HuH-7.5 (cell line): ENCODE measurements at places on chromosomes 6 and 20.

GRCh38 chr6:43939281-43940070, 169.5 kb downstream of the VEGFA start:
- DNase-seq, result no peak

GRCh38 chr6:115310156-115310555, 750.5 kb downstream of the FRK start:
- DNase-seq, result no peak

- DNase-seq, result no peak
Measured at GRCh38 chr20:25699914-25700313, 3.3 kb upstream of the ZNF337 start.

DNA sequence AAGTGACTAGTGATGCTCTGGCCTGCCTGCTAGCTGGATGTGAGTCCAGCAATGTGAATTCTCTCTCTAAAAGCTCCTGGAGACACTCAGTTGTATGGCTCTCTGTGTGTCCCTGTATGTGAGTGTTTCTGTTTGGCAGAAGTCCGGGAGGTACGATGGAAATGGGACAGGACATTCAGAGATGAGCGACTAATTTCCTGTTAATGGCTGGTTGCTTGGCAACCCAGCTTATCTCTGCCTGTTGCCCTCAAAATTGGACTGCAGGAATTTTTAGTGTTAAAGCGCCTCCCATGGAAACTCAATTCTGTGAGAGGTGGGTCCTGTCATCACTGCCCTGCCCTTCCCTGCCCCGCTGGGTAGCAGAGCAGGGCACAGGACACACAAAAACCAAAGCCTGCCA, 136.8 kb upstream of the LRFN2 start:
- no peak for DNase-seq

- no peak for DNase-seq
Measured at GRCh38 chr20:57426271-57426689, 35.1 kb downstream of the RBM38 start.

- DNase-seq, result no peak
Measured at GRCh38 chr6:118485601-118486550, 62.2 kb upstream of the PLN start.

DNA sequence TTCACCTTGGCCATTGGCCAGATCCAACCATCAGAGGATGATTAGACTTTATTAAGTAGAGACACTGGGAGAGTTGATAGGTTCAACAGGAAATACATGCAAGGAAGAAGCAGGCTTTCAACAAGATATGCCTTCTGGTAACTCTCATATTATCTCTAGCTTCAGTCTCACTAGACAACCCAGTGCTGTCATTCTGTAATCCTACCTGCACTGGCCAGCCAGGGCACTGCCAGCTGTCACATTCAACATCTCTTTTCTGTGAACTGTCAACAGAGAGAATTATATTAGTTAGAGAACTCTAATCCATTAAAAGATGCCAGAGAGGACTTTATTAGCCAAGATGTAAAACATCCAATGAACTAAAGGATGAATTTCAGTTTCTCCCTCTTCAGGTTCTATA, 337.9 kb upstream of the JAG1 start:
- DNase-seq, result no peak

DNA sequence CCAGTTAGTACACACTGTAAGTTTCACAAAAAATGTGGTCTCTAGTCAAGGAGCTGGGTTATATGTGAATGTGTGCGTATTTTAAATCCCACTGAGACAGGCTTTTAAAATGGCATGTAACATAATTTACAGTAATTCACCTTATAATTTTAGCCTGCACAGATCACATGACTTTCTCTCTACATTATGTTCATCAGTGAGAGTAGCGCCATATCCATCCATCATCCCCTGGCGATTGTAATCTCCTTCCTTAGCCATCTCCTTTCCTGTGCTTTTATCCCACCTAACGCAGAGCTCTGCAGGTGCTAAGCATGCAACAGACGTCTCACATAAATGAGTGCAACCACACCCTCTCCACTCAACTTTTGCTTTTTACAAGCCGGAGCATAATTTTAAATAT, 210.8 kb downstream of the TBC1D7 start:
- DNase-seq, result no peak

GRCh38 chr20:46642265-46642968, 8.8 kb downstream of the SLC13A3 start:
- DNase-seq, result no peak

- no peak for DNase-seq
Measured at GRCh38 chr6:134628154-134628553, 310.2 kb upstream of the SGK1 start.

GRCh38 chr6:5087389-5087788, 2.2 kb downstream of the PPP1R3G start:
- no peak for DNase-seq

- no peak for DNase-seq
Measured at GRCh38 chr6:121809211-121809610, 373.8 kb downstream of the GJA1 start.

- DNase-seq, result no peak
Measured at GRCh38 chr6:2843138-2843740, 1.6 kb upstream of the SERPINB1 start.

- no peak for DNase-seq
Measured at GRCh38 chr6:79438030-79438429, 99.2 kb downstream of the LCA5 start.

DNA sequence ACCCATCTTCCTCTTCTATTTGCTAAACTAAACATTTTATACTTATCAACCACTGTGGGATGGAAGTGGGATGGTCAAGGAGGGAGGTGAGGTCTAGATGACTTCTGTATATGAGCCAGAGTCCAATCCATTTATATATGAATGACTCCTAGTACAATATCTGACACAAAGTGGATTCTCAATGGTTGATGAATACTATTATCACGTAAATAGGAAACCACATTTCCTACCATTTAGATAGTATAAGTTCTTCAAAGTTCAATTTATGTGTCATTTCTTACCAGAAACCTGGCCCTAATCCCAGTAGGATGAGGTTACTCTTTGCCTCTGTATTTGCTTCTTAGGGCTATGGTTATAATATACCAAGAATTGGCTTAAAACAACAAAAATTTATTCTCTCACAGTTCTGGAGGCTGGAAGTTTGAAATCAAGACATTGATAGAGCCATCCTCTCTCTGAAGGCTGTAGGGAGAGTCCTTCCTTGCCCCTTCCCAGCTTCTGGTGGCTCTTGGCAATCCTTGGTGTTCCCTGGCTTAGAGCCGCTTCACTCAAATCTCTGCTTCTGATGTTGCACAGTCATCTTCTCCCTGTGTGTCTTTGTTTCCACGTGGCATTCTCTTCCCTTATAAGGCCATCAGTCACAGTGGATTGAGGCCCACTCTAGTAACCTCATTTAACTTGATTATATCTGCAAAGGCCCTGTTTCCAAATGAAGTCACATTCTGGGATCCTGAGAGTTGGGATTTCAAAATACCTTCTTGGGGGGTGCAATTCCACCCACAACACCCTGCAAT, 41.0 kb upstream of the RAB23 start:
- DNase-seq, result no peak

DNA sequence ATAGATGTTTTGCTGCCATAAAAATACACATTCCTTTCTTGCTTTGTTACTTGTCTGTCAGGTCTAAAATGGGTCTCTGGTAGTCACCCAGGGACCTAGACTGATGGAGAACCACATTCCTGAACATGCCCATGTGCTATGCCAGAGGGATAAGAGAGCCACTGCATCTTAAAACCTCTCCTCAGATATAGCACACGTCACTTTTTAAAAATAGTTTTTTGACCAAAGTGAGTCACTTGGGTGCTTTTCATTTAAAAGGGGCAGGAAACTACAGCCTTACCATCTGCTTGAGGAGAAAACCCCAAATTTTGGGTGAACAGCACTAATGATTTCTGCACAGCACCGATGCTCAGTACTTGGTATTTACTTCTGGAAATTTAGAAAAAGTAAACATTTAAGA, 197.8 kb downstream of the OGFRL1 start:
- no peak for DNase-seq

- DNase-seq, result no peak
Measured at GRCh38 chr6:112459758-112460304, 112.7 kb downstream of the RFPL4B start.

- DNase-seq, result no peak
Measured at GRCh38 chr6:100230953-100231316, 233.8 kb downstream of the SIM1 start.

DNA sequence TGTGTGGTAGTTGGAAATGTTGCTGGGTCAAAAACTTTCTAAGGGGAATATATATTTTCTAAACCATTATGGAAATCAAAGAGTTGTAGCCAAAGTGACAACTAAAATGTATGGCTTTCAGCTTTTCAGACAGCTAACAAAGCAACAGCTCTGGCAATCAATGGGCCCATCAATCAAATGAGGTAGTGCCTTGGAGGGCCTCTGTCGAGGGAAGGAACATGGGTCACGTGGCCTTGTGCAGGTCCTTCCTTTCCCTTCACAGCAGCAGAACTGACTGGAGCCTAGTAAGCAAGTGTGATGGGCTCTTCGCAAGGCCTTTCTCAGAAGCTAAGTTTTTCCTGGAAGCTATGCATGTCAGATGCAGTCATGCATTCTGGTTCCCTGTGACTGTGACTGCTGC, 17.9 kb downstream of the FAXC start:
- DNase-seq, result no peak

DNA sequence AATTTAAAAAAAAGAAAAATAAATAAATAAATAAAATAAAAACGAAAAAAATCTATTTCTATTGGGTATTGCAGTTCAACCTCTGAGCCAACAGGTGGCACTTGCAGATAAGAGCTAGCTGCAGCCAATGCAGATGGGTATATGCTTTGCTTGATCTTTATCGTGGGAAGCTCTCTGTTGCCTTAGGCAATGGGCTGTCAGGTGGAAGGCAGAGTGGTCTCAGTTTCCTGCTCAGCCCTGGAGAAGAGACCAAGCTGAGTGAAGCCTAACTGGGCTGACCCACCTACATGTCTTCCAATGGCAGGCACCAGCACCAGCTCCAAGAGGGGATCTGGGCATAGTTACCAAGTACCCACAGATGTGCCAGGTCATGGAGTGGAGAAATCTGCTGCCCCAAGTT, 95.0 kb downstream of the AK9 start:
- peak; percentile 12 for DNase-seq

DNA sequence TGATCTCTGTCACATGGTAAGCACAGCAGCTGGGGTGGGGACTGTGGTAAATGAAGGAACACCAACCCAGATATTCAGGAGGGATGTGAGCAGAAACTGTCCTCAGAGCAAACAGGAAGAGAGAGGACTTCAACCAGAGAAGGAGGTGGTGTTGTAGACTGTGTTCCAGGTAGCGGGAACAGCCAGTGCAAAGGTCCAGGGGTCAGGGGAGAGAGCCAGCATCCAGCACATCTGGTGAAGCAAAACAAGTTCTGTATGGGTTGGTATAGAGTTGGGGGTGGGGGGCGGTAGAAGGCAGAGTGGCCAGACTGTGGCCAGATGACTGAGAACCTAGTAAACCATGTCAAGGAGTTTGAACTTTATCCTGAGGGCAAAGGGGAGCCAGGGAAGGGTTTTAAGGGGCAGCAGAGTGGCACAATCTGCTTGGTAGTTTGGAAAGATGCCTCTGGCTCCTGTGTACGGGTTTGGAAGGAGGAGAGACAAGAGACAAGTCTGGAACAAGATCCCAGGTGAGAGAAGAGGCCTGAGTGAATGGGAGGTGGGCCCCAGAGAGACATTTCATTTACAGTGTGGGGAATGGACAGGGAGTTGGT, 27.8 kb upstream of the TTPAL start:
- no peak for DNase-seq

- DNase-seq, result no peak
Measured at GRCh38 chr6:71080826-71081225, 124.0 kb upstream of the B3GAT2 start.

GRCh38 chr6:2970034-2970685, 1.2 kb downstream of the SERPINB6 start:
- DNase-seq, result no peak

- no peak for DNase-seq
Measured at GRCh38 chr6:157143171-157143889, 180.0 kb downstream of the TMEM242 start.

DNA sequence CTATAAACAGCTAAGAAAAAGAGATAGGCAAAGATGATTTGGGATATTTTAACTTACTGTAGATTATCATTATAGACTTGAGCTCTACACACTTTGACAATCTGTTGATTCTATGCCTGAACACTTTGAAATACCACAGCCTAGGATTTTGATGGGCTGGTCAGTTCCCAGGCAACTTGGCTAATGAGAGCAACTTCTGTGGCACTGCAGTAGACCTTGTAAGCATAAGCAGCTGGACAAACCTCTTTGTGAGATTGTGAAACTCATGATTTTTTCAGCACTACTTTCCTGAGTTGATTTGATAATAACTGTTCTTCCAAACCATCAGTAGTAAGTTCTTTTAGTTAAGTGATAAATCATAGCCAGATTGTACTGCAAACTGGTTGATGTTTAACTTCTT, 27.1 kb upstream of the ELOVL5 start:
- DNase-seq, result no peak

- no peak for DNase-seq
Measured at GRCh38 chr20:49618289-49618688, 50.4 kb upstream of the PTGIS start.

- DNase-seq, result no peak
Measured at GRCh38 chr6:7617801-7618764, 28.1 kb downstream of the SNRNP48 start.

GRCh38 chr6:79042088-79042798, 35.8 kb downstream of the PHIP start:
- no peak for DNase-seq

- no peak for DNase-seq
Measured at GRCh38 chr6:1103945-1104623, 207.8 kb upstream of the FOXQ1 start.

DNA sequence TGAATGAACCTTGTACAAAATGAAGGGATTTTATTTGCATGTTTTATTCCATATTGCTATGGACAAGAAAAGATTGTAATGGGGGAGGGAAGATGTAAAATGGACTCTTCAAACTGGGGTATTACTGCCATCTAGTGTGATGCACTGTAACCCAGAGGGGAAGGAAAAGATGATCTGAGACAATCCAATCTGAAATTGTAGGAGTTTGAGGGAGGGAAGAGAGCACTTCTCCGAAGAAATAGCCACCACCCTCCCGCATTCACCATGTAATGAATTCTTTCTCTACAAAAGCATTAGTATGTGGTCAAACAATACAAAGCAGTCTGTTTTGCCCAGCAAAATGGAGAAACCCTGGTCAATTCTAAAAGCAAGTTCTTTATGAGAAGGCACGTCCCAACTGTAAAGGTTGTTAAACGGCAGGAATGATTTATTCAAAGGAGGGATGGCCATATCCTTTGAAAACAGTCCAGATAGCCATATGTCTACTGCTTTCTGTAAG, 679.5 kb upstream of the NRSN1 start:
- no peak for DNase-seq

GRCh38 chr20:19368351-19368750, 155.9 kb downstream of the SLC24A3 start:
- DNase-seq, result no peak

DNA sequence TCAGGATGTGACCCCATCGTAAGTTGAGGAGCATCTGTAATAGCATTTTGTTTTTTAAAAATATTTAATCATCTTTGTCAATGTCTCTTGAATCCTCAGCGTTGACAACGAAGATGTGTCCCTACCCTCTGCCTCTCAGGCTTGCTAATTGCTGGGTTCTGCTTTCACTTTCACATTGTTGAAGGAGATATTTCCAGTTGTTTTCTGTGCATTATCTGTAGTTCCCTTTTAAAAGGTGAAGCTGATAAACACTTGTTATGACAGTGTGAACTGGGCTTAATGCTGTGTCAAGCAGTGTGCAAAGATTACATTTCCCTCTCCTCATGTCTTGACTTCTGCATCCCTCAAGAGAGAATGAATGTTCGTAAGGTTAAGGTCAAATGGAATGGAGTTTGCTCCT, 54.9 kb downstream of the CSE1L start:
- DNase-seq, result no peak

- DNase-seq, result no peak
Measured at GRCh38 chr6:91669154-91669870, 1082.4 kb upstream of the MAP3K7 start.

GRCh38 chr20:3133155-3133554, 26.5 kb downstream of the FASTKD5 start:
- DNase-seq, result no peak
